ENCODE measurements at places on chromosomes 3 and 15.

DNA sequence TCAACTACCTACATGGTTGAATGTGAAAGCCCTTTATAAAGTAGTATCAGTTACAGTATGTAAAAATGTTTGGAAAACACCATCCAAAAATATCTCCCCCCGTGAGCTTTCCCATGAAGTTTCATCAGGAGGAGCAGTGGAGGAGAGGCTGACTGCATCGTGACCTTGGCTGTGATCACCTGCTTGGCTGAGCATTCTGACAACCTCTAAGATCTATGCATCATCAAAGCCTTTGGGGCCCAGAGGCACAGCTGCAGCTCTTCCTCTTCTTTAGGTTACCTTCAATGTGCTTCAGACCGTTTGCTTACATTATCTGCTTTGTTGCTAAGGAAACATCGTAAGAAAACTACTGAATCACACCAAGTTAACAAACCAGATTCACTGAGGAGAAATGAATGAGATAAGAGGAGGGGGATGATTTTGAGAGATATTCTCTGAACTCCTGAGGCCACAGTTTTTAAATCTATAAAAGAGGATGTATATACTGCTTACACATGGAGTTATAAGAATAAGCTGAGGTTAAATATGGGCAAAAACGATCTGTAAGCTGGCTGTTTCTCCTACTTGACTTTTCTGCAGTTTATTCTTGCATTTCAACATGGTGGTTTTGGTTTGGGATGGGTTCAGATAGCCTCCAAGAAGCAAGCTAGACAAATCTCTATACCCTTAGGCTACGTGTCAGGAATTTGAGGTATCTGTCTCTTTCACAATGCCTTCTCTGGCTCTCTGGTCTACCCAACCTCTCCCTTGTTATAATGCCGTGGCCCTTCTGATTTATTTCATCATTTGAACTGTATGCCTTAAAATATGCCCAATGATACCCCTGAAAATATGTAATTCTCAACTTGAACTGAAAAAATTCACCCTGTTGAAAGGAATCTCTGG is 4.0 kb downstream of the GCSAM start:
- DNase-seq = no peak

DNA sequence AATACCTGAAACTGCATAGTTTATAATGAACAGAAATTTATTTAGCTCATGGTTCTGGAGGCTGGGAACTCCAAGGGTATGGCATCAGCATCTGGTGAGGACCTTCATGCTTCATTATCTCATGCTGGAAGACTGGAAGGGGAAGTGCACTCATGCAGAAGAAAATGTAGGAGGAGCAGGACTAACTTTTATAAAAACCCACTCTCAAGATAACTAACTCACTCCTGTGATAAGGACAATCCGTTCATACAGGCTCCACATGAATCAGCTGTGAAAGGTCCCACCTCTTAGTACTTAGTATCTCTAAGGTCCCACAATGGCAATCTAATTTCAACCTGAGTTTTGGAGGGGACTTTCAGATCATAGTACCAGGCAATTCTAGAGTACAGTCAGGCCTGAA is 33.6 kb upstream of the APH1B start:
- no peak for DNase-seq

DNA sequence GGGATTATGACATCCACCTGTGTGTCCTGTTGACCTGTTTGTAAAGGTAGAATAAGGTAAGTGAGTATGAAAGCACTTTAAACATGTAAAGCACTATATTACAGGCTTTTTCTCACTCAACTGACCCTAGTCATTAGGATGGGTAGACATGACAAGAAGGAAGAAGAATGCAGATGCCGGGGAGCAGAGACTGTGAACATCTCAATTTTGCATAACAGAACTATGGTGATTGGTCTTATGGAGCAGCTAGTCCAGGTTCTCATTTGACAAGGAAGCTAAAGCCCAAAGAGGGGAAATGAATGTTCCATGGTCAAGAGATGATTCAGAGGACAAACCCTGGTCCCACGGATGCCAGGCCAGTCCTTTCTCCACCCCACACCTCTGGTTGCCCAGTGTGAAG is 200.1 kb upstream of the BCL6 start:
- DNase-seq = no peak

DNA sequence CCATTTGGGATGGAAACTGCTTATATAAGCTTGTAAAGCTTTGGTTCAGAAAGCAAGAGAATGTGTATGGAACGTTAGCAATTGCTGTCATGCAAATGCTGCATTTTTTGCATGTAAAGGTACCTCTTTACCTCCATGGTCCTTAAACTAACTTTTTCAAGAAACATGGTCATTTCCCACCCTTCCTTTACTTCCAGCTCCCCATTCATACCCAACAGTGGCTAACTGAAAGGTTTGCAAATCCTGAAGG is 84.3 kb downstream of the SMAD3 start:
- DNase-seq = no peak

GRCh38 chr3:175456466-175456865 is 597.3 kb downstream of the NAALADL2 start:
- no peak for DNase-seq

DNA sequence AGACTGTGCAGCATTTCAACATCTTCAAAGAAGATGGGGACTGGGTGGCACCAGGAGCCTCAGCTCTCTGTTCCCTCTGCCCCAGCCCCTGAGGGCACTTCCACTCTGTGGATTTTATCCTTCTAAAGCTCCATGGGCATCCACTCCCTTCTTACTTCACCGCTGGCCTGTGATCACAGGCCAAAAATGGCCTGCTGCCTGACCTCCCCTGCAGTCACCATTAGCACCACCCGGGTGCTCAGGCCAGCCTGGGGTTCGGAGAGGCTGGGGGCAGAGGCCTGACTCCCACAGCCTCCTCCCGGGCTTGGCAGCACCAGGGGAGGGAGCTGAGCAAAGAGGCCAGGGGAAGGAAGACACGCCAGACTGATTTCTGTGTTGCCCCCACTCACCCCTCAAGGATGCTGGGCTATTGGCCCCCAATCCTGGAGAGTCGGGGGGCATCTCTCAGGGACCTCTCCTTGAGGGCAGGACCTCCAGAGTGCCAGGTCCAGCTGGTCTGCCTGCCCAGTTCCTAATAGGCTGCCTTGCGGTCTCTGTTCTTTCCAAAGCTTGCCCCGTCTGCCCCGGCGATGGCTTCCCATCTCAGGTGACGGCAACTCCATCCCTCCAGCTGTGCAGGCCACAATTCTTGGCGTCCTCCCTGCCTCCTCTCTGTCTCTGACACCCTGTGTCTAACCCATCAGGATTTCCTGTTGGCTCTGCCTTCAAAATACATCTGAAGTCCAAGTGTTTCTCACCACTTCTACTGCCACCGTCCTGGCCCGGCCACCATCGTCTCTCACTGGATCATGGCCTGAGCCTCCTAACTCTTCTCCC is 67.1 kb downstream of the EXOG start:
- no peak for DNase-seq

GRCh38 chr3:41176596-41176995 is 22.7 kb upstream of the CTNNB1 start:
- no peak for DNase-seq

GRCh38 chr3:190088890-190089289 is 31.8 kb downstream of the P3H2 start:
- no peak for DNase-seq

DNA sequence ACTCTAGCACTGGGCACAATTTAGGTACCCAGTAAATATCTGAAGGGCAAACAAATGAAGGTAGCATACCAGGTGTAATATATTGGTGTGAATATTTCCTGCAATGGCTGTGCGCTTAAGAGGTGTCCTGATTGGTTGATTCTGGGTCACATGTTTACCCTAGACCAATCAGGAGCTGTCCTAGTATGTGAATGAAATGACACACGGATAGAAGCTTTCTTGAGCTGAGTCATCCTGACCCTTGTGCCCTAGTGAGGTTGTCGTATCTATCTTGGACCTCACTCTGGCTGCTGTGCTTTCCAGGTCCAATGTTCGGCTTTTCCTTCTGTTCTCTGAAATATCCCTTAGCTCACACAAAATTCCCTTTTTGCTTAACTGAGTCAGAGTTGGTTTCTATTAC is 58.1 kb upstream of the FOXP1 start:
- DNase-seq = no peak

DNA sequence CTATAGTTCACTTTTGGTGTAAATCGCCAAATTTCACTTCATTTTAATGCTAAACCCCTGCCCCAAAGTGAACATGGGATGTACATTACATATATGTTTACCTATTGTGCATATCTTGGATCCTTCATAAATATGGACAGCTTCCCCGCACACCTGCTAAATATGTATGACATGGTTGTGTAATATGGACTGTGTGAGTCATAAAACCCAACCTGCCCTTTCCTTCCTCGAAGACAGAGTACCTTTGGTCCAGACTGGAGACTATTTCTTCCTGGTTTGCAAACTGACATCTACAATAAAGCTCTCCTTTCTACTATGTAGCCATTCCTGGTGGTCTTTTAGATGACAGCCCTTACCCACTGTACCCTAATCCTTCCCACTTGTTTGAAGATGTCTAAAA is 12.4 kb downstream of the ACTC1 start:
- no peak for DNase-seq

- DNase-seq = no peak
Observed at GRCh38 chr15:47876986-47877385, 159.7 kb downstream of the SEMA6D start.

DNA sequence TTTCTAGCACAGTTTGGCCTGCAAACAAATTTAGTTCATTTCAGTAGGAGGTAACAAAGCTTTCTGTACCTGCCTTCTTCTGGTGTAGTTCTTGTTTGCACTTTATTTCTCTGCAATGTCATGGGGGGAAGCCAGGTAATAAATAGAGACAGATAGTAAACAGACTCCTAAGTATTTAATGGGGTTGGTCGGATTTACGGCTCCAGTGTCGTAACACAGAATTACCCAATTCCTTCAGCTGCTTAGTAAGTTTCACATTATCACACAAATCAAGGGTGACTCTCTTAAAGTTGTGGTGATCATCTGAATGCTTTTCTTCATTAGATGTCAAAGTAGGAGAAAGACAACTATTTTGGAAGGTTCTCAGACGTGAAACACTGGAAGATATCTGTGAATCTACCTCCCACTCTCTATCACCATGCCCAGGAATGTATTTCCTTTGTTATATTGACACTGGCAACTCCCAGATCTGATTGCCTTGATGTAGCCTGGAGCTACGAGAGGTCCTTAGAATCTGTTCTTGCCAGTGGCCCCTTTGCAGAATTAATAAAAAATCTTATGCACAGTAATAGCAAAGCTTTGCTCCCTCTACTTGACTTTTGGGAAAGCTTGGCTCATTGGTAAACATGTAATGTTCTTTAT is 25.0 kb upstream of the TMC3 start:
- no peak for DNase-seq

DNA sequence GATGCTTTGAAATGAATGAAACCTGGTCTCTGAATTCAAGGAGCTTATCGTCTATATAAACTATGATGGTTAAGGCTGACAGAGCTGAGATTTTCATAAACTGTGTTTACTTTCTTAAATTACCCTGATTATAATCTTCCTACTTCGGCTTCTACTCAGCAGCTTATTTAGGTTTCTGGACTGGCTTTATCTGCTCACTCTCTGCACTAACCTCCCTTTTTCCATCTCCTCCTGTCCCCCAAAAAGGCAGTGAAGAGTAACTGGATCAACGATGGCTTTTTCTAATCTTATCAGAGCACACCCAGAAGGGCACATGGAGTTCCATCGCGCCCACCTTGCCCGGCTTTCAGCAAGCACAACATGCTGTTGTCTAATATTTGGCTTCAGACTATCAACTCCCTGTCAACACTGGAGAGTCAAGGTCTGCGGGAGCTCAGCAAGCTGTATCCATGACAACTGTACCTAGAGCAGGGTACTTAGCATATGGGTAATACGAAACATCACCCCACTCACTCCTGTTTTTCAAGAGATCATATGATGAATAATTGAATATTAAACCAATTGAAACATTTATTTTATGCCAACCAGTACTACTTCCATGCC is 417.3 kb downstream of the GABRB3 start:
- DNase-seq = no peak

DNA sequence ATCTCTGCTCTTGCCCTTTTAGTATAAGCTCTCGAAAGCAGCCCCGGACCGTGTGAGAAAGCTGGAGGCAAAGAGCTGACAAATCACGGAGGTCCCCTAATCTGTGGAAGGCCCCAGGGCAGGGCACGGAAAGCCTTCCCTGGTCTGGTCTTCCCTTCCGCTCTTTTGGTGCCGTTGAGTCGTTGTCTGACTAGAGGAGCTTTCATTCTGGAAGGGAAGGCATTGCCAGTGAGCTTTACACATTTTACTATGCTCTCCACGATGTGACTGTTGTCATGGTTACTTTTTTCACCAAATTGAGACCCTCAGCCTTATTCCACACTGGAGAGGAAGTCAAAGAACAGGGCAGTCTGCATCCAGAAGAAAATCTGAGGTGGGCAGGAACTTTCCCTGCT is 71.7 kb downstream of the CYP19A1 start:
- no peak for DNase-seq

DNA sequence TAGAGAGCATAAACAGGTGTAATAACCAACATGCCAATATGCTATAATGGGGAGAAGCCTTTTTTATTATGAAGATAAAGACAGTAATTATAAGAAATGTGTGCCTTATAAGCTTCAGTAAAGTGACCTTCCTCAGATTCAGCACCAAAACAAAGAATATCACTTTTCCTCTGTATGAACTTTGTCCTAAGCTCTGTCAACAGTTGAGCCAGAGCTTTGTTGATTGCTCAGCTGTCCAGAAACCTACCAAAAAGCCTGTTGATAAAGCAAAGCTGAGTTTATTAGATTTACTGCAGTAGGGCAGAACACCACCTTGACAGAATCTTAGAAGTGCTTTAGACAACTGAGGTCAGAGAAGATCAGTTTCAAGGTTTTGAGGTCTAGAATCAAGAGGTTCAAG is 635.3 kb downstream of the EDEM1 start:
- no peak for DNase-seq

DNA sequence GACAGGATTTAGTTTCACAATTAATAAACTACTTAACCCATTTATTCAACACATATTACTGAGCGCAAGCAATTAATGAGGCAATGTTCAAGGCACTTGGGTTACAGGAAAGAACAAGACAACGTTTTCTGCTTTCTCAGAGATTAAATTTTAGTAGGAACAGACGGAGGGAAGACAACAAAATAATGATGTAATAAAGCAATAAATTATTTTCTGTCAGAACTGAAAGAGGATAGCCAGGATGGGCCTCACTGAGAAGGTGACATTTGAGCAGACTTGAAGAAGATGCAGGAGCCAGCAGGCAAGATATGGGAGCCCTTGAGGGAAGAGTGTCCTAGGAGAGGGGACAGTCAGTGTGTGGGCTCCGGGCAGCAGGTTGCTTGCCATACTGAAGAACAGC is 11.3 kb upstream of the RPL14 start:
- DNase-seq = no peak

GRCh38 chr3:69276884-69277283 is 109.0 kb downstream of the FRMD4B start:
- DNase-seq = no peak

Data from progenitor cell of endocrine pancreas (in vitro differentiated cells).